ENCODE measurements at places on chromosomes 5 and 9.

GRCh38 chr9:115653171-115653606 is 500.4 kb upstream of the PAPPA start:
- no peaks in the 10 kb centered on the region for H3K27me3 ChIP-seq
- no peak overlapping the region for H3K4me3 ChIP-seq
- DNase-seq, result no peak
- no peaks in the 10 kb centered on the region for H3K4me1 ChIP-seq
- no peak overlapping the region for H3K27ac ChIP-seq
- no peaks in the 10 kb centered on the region for H3K36me3 ChIP-seq

DNA sequence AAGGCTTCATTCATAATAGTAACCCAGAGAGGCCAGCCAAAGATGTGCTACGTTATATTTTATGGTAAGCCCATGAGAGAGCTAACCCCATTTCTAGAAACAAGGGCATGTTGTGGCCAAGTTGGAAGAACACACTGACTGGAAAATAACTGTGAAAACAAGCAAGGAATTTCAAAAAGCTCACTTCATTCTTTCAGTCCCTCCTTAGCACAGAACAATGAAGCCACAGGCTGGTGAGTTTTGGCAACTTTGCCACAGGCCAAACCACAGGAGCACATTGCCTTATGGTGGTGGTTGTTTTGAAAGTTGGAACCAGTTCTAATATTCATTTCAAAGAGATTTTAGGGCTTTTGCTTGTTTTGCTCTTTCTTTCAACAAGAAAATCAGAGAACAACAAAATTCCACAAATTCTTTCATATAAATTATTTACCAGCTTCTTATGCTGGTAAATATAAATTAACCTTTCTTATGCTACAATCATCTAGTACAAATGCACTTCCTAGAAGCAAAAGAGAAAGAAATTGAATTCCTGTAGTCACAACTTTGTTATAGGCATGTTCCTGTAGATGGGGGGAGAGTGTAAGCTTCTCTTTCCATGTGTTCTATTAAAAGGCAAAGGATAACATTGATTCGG is 225.4 kb upstream of the RFX3 start:
- peak; percentile 10 for DNase-seq
- peaks cover 7% of the 10 kb centered on the region for H3K27me3 ChIP-seq
- H3K4me1 ChIP-seq, result peaks cover 14% of the 10 kb centered on the region
- no peak overlapping the region for H3K4me3 ChIP-seq

- H3K27me3 ChIP-seq, result no peaks in the 10 kb centered on the region
- peaks cover 67% of the 10 kb centered on the region for H3K4me1 ChIP-seq
- peaks cover 4% of the 10 kb centered on the region for H3K36me3 ChIP-seq
- H3K27ac ChIP-seq, result peak overlapping the region; percentile 34
Measured at GRCh38 chr5:76333571-76333970, 69.5 kb upstream of the IQGAP2 start.

- H3K27ac ChIP-seq, result no peak overlapping the region
- H3K4me3 ChIP-seq, result no peak overlapping the region
- peaks cover 3% of the 10 kb centered on the region for H3K27me3 ChIP-seq
- H3K4me1 ChIP-seq, result no peaks in the 10 kb centered on the region
- DNase-seq, result no peak
- H3K36me3 ChIP-seq, result no peaks in the 10 kb centered on the region
Measured at GRCh38 chr9:80995759-80996158, 693.6 kb downstream of the TLE1 start.

DNA sequence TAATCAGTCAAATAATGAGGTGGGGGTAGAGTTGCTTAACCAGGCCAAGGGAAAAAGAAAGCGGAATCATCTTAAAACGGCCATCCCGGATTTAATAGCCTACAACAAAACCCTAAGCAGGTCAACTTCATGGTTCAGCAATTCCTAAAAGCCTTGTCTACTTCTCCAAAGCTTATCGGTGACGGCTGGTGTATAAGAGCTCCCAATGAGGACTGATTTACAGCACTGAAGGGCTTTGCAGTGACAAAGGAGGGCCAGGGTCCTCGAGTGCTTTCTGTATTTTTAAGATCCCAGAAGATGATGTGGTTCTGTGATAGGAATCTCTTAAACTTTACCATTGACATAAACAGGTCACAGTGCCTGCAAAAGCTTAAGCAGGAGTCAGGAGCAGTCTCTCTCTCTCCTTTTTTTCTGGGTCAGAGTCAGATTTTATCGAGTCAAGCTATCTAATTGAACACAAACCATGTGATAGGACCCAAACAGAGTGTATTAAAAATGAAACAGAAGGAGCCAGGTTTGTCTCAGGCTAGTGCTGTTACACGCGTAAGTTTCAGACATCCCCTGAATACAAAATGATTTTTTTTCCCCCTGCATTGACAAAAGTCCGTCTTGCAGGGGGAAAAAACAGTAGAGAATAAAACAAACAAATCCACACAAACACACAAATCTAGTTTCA is 663.6 kb upstream of the ZNF608 start:
- H3K27ac ChIP-seq, result no peak overlapping the region
- H3K4me1 ChIP-seq, result peaks cover 2% of the 10 kb centered on the region
- DNase-seq, result no peak
- no peak overlapping the region for H3K4me3 ChIP-seq
- H3K36me3 ChIP-seq, result no peaks in the 10 kb centered on the region

GRCh38 chr5:153896701-153897100 is 142.0 kb downstream of the FAM114A2 start:
- no peak overlapping the region for H3K4me3 ChIP-seq
- no peak overlapping the region for H3K27ac ChIP-seq
- H3K4me1 ChIP-seq, result no peaks in the 10 kb centered on the region
- no peaks in the 10 kb centered on the region for H3K27me3 ChIP-seq

GRCh38 chr5:123209502-123210027 is 120.5 kb downstream of the PRDM6 start:
- no peak overlapping the region for H3K4me3 ChIP-seq
- DNase-seq, result no peak
- no peaks in the 10 kb centered on the region for H3K4me1 ChIP-seq
- H3K36me3 ChIP-seq, result no peaks in the 10 kb centered on the region

GRCh38 chr5:100708645-100709171 is 173.5 kb downstream of the FAM174A start:
- no peaks in the 10 kb centered on the region for H3K36me3 ChIP-seq
- no peak overlapping the region for H3K4me3 ChIP-seq
- DNase-seq, result no peak
- H3K27ac ChIP-seq, result no peak overlapping the region

GRCh38 chr5:27947088-27947487 is 908.7 kb upstream of the CDH9 start:
- H3K27me3 ChIP-seq, result no peaks in the 10 kb centered on the region
- H3K4me1 ChIP-seq, result no peaks in the 10 kb centered on the region
- H3K36me3 ChIP-seq, result no peaks in the 10 kb centered on the region
- DNase-seq, result no peak
